Activated T-helper 1 cell treated with Interleukin-2 at 50 U/mL for 16 hours (primary cell): ENCODE measurements at places on chromosomes 3 and 15.

- DNase-seq = no peak
These were observed 17.8 kb downstream of the TF start for GRCh38 chr3:133763797-133764683.

DNA sequence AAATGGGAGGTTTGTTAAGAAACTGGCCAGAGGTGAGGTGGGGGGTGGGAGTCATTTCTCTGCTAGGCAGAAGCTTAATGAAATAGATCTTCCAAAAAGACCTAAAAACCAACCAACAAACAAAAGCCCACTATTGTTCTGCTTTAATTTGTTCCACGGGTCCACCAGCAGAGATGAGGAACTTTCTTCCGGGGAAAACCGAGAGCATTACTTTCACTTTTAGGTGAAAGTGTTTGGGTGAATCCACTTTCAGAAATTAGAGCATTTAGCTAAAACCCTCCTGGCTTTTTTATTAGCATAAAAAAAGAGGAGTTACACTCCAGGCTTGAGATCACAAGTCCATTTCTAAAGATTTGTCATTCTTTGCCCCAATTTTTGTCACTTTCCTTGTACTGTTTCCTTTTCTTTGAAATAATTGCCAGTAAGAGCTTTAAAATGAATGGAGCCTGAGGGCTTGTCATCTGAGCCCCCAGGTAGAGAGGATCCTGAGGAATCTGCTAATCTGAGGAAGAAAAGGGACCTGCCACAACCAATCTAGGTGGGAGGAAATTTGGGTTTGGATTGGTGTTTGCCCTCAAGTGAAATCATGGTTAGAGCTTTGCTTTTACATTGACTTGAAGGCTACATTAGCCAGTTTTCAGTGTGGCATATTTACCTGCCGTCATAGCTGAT is 667.6 kb downstream of the NAALADL2 start:
- DNase-seq = no peak

GRCh38 chr3:124084022-124084881 is 92.3 kb upstream of the ROPN1 start:
- DNase-seq = no peak

GRCh38 chr3:118101891-118102290 is 932.8 kb downstream of the IGSF11 start:
- DNase-seq = no peak

GRCh38 chr15:89632563-89633430 is 22.5 kb downstream of the KIF7 start:
- DNase-seq = no peak

DNA sequence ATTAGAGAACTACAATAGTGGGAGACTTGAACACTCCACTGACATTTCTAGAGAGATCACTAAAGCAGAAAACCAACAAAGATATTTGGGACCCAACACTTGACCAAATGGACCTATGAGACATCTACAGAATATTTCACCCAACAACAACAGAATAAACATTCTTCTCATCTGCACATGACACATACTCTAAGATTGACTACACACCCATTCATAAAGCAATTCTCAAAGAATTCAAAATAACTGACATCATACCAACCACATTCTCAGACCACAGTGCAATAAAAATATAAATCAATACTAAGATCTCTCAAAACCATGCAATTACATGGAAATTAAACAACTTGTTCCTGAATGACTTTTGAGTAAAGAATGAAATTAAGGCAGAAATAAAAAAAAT is 473.7 kb downstream of the LPP start:
- DNase-seq = no peak

DNA sequence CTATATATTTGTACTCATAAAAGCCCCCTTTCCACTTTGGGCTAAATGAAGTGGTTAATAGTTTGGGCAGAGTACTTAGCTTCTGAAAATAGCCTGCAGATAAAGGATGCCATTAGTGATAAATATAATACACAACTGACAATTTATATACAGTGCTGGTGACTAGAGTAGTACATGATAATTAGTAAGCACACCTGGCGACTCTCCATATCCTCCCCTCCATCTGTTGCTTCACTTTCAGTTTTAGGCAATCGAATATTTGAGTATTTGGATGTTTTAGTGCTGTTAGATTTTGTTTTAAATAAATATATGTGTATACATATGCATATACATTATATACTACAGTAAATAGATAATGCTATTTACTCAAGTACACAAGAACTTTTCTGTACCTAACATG is 35.9 kb upstream of the CHMP2B start:
- no peak for DNase-seq

DNA sequence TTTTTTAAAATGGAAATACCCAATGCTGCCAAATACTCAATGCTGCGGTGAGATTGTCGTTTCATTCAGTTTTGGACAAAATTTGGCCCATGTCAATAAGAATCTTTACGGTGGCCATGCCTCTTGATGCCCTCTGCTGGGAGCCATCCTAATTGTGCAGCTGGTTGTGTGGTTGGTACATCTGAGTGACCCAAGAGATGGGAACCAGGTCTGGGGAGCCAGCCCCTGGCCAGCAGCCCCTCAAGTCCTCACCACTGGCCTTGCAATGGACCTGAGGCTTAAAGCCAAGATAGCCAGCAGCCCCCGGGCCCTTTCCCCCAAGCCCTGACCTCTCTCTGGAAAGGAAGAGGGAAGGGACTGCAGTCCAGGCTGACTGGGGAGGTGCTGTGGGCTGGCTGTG is 36.4 kb upstream of the ESYT3 start:
- DNase-seq = no peak

- DNase-seq = no peak
These were observed 176.4 kb downstream of the APBA2 start for GRCh38 chr15:29062179-29062591.

DNA sequence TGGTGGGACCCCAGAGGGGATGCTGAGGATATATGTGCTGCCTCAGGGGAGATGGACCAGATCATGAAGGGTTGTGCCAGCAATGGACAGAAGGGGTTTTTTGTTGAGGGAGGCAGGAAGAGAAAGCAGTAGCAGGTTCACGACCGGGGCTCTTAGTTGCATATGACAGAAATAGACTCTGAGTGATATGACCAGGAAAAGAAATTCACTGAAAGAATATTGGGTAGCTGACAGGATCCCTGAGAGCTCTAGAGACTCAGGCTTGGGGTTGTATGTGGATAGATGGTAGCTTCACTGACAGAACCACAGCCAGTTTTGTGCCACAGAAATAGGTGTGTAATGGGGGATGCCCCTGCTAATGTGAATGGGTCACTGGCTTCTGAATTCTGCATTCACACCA is 241.6 kb downstream of the ZNF621 start:
- DNase-seq = no peak

DNA sequence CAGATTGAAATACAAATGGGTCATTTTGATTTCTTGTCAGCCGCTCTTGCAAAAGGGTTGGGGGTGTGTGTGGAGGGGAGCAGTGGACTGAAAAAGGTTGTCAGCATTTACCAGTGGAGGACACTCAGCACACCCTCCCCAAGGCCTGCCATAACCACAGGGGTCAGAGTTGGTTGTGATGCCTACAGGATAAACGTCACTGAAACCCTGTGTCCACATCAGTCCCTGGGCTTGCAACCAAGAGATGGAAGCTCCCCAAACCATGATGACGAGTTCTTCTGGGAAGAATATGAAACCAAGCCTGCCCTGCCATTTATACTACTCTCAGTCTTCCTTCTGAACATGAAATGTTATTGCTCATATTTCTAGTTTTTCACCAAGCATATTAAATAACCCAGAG is 54.0 kb upstream of the UMPS start:
- DNase-seq = no peak

DNA sequence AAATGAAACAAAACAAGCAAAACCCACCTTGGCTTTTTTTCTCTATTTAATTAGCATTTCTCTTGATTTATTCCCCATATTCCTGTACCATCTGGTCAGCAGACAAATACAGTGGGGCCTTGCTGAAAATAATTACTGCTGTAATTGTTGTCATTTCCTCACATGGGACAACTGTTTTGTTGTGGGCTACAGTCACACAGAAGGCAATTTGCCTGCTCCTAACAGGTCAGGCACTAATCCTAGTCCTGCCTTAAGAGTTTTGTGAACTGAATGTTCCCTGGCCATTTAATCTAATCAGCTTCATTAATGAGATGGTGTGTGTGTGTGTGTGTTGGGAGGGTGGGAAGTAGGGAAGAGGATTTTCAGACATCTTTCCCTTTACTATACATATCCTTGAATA is 11.6 kb downstream of the TRPC1 start:
- DNase-seq = no peak

DNA sequence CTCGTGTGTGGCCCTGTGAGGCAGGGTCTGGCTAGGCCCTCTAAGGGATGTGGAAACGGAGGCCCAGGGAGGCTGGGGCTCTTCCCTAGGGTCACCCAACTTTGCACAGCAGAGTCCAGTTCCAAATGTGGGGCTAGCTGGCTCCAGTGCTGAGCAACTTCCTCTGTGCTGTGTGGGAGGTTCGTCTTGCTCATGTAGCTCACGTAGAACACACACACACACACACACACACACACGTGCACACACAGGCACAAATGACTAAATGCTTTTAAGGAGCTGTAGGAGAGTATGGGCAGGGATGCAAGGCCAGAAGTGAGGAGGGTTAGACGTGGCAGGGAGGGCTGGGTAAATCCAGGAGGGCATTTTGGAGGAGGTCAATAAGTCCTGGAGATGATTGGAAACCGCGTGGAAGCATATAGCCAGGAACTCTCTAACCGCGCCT is 213.8 kb downstream of the RPLP1 start:
- DNase-seq = no peak

- no peak for DNase-seq
These were observed 24.1 kb upstream of the MRPL3 start for GRCh38 chr3:131526801-131527347.

GRCh38 chr3:178562947-178563232 is 26.7 kb downstream of the KCNMB2 start:
- no peak for DNase-seq

DNA sequence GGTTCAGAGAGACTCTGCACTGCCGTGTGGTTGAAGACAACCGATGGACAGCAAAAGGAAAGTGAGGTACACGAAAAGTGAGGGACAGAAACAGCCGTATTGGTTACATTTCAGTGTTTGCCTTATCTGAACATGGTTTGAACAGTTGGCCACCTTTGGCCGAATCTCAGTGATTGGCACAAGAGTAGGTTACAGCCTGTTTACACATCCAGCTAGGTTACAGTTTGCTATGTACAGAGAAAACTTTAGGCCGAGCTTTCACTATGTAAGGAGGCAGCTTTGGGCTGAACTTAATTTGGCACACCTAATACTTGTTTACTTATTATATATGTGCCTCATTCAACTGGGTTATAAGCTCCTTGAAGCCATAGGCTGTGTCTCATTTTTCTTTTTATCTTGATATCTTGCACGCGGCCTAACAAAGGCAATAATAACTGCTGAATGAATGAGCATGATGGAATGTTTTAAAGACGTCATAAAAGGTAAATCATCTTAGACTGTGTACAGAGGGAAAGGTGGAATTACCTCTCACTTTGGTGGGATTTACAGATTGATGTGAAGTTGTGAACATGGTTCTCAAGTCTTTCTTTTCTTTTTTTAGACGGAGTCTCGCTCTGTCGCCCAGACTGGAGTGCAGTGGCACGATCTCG is 17.2 kb upstream of the GREM1 start:
- no peak for DNase-seq

DNA sequence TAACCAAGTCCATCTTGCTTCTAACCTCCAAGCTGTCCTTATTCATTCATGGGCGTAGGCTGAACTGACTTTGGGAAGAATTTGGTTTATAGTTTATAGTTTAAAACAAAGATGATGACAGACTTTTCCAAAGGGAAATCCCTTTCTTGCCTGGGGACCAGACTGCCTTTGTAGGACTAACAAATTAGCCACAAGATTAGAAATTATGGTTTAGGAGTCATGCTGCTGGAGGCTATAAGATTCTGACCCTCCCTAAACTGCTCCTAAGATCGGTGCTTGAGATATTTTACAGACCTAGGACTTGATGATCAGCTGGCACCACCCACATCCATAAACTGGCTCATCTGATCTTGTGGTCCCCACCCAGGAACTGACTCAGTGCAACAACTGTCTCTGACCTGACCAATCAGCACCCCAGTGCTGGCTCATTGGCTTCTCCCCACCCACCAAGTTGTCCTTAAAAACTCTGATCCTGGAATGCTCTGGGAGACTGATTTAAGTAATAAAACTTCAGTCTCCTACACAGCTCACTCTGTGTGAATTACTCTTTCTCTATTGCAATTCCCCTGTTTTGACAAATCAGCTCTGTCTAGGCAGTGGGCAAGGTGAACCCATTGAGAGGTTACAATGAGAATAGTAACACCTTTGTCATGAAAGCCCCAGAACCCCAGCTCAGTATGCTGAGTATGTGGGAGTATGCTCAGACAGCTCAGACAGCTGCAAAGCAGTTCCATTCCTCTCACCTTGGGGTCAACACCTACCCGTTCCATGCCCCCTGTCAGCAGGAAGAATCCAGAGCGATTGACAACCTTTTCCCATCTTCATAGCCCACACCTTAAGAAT is 51.6 kb upstream of the C15orf39 start:
- DNase-seq = no peak

DNA sequence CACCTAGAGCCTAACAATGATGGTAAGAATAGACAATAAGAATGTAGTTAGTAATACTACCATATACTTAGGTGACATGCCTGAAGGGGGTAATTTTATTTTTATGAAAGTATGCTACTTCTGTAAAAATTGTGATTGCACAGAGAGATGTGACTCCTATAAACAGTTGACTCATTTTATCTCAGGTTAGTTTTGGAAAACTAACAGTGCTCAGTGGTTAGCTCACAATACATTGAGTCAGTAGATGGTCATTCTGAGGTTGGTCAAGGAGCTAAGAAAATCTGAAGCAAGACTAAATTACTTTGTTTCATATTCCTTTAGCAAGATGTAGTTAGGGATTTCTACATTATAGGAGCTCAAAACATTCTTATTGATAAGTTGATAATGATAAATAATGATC is 271.0 kb downstream of the EDEM1 start:
- DNase-seq = no peak

DNA sequence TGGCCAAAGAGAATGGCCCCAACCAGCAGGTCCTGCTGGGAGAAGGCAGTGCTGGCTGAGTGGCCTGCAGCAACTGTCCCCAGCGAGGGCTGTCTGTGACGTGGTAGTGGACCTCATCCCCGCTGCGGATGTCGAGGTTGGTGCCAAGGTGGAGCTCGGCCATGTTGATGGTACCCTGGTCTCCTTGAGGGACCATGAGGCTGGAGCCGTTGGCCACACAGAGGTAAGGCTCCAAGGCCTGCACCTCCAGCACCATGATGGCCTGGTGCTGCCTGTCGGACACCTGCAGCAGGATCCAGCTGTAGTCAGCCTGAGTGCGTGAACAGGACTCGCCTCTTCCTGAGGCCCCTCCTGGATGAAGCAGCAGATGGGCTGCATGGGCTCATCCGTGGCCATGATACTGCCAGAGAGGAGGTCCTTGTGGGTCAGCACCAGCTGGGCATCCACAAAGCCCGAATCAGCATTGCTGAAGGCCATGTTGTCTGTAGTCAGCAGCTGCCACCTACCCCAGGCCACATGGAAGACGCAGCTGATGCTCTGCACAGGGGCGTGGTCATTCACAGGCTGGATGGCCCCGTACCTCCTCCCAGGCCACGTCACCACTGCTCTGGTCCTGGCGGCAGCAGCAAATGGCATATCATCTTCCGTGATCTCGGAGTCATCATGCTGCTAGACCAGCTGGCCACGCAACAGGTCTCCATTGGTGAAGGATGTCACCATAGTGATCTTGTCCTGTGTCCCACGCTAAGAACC is 167.5 kb downstream of the GOLGA6L4 start:
- no peak for DNase-seq

- DNase-seq = no peak
These were observed 17.7 kb upstream of the CGNL1 start for GRCh38 chr15:57358571-57358970.

- DNase-seq = no peak
These were observed 698 bp downstream of the MELTF start for GRCh38 chr3:197028728-197029510.

- no peak for DNase-seq
These were observed 59.0 kb downstream of the APBA2 start for GRCh38 chr15:28944696-28945300.
